Stimulated activated CD8-positive, alpha-beta memory T cell treated with anti-CD3 and anti-CD28 coated beads, Interleukin-15, amount 100 ng/mL, for 24 hours (primary cell): ENCODE measurements at places on chromosomes 3 and 15.

DNA sequence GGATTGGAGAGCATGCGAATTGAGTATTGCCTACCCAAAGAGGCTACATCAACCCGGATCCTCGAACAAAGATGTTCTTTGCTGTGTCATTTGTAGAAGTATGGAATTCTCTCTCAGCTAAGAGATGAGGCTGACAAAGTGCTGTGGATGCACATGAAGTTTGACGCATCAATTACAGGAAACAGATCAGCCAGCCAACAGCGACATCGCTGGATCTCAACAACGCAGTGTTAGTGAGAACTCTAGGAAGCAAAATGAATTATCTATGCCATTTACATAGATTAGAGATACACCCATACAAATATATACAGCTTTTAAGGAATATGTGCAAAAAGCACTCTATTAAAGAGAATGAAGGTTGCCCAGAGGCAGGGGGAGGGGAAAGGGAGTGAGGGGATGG, 160.6 kb upstream of the RGMA start:
- no peak for DNase-seq

DNA sequence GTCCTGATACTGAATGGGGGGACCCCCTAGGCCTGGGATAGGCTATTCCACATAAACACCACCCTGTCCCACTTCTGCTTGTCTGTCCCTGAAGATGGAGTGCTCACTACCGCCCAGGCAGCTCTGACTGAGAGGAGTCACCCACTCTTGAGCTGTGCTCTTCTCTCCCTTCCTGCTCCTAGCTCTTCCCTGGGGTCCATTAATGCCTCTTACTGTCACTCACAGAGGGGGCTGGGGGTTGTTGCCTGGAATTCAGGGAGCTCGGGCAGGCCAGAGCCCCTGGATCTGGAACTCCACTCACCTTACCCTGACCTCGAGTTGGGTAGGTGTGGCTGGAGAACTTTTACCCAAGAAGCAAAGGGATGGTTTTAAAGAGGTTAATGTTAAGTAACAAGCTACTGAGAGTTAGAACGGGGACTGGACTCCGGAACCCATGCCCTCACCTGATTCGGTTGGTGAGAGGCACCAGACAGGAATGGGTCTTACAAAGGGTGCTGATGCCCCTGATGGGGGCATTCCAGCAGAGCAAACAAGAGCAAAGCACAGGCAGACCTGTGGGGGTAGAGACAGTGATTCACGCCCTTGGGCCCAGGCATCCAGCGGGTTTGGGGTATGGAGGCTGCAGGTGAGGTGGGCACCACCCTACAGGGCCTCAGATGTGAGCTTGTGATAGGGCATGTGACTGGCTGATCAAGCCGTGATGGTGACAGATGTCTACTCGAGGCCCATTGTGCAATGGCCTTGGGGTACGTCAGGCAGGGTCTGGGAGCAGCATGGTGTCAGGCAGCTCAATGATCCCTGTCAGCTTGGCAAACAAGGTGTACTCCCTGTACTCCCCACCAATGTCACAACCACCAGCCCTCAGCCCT, 5.4 kb downstream of the NBEAL2 start:
- no peak for DNase-seq

- no peak for DNase-seq
These were observed 1018.2 kb downstream of the DIPK2A start for GRCh38 chr3:144989807-144990206.

GRCh38 chr3:108408883-108409799, 101.3 kb downstream of the MYH15 start:
- DNase-seq, result no peak

DNA sequence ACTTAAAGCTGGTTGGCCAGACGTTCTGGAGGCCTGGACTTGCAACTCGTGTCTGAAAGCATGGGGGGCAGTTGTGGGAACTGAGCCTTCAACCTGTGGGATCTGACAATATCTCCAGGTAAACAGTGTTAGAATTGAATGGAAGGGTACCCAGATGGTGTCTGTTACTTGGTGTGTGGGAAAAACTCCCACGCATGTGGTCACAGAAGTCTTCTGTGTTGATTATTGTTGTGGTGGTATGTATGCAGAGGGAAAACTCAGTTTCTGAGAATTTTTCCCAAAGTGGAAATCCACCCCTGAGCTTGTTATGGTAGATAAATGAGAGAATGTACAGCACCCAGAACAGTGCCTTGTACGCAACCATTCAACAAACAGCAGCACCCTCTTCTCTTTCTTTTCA, 238.1 kb upstream of the ICE2 start:
- DNase-seq, result no peak

DNA sequence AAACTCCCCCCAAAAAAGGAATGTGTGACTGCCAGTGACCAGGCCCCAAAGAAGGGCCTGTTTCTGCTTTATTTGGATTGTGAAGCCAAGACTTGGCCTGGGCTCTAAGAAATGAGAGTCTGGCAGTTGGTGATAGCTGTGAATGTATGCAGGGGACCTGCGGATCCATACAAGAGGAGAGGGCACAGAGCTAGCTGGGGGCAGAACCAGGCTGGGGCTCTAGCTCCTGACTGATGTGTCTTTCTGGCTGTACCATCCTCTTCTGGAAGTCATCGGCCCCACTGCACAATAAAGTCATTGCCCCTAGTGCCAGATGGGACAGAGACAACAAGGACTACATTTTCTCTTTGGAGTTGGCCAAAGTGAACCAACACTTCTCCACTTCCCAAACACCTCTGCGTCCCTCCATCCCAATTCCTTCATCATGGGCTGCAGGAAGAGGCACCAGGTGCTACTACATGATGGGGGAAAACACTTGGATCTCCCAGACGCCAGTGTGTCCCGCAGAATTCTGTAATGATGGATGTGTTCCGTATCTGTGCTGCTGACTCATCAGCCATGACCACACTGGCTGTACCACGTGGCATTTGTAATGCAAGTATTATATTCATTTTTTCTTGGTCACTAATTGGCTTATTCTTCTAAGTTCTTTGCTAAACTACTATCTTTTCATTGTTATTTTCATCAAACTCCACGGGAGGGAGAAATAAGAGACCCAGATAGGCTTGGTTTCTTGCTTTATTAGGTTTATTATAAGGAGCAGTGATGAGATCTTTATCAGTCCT, 1.7 kb upstream of the PLA2G4F start:
- no peak for DNase-seq

DNA sequence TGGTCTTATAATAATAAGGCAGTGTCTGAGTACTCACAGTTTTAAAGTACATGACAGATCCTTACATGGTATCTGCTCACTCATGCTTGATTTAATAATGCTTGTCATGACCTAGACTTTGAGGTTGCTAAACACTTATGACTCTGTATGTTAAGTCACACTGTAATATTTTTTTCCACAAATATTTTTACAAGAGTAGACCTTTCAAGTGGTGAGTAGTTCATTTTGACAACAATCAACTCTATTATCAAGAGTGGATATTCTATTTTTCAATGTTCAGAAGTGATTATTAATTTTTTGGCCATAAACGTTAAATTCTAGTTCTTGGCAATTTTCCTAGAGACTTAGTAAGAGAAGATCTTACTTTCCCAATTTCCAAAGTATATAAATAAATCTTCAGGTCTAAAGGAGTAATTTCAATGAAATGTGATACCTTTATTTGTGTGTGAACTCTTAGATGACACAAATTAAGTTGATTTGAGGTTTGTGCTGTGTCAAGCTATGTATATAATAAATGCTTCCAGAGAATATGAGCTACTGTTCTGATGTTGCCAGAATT, 104.5 kb downstream of the NLGN1 start:
- no peak for DNase-seq
